Transverse colon (tissue), 4 donors: ENCODE measurements at places on chromosomes 11 and 22. TPM values are rescaled to one million over a fixed set of nuclear protein-coding genes. Genes with fewer than 3 reads are reported as not detected.

KRTAP5-1 gene
- total RNA-seq: not detected

DNA sequence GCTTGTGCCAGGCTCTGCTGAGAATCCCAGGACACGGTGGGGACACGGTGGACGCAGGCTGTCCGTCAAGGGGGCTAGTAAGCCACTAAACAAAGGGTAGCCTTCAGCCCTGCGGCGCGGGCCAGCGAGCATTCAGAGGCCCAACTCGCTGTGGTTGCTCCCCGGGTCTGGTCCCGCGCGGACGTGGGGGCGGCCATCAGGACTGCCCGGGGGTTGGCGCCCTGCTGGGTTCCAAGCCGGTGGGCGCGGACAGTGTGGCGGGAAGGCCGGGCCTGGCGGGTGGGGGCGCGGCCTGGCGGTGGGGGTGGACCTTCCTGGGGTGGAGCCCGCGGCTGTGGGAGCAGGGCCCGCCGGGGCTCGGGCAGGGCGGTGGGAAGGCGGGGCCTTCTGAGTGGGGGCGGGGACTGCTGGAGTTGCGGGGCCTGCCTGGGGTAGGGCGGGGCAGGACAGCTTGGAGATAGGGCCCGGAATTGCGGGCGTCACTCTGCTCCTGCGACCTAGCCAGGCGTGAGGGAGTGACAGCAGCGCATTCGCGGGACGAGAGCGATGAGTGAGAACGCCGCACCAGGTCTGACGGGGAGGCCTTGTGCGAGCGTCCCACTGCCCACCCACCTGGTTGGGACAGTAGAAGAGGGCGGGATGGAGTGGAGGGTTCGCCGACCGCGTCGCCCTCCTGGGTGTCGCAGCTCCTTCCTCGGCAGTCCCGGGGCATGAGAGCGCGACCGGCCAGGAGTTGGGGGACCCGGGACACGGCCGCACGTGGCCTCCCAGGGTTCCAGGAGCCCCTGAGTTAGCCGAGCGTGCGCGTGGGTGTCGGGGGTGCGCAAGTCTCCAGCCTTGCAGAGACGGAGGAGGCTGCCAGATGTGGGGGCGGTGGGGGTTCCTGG, at the start of gene SERHL2:
SERHL2 (plus strand) TSS at position 482 of the 887 bp plus-strand sequence; CDS start at position 547, 65 bp downstream.
- DNase-seq: peak; percentile 95

DNA sequence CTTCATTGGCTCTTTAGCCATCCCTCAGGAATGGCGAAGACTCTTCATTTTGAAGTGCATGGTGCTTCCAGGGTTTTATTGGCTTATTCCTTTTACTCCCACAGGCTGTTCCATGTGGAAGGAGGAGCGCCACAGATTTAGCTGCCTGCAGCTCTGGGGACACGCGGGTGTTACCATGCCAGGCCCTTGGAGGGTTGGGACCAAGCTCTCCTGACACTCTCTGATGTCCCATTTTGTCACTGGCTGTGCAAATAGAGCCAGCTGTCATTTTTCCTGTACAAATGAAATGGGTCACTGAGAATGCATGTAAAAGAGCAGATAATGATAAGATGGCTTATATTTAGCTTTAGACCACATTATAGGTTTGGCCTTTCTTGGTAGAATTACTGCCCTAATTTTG, 9.2 kb downstream of the THYN1 start:
- DNase-seq: no peak

DNA sequence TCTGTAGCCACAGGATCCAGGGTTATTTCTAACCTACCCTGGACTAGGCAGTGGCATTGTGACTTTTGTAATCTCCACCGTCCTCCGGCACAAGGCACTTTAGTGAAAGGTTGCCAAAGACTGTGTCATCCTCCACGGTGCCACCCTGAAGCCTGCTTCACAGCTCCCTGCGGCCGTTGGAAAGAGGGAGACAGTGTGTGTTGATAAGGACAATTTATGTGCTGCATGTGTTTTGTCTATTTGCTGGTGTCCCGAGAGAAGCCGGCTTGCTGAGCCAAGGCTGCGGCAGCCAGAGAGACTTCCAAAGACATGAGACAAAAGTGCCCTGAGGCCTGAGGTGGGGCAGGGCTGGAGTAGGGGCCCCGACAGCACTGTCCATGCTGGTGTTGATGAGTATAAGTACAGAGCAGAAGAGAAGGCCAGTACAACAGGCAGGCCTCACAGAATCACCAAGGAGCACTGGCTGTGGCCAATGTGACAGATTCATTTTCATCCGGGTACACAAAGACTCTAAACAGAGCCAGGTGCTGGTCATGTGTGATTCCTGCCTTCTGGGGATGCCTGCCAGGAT, 40.9 kb downstream of the GALNT18 start:
- DNase-seq: no peak

BAIAP2L2 gene
- 106 TPM for total RNA-seq

GRCh38 chr11:15057329-15057728, 16.1 kb upstream of the CALCB start:
- no peak for DNase-seq

- no peak for DNase-seq
Observed at GRCh38 chr11:19766810-19767209, 54.2 kb downstream of the NAV2 start.

DNA sequence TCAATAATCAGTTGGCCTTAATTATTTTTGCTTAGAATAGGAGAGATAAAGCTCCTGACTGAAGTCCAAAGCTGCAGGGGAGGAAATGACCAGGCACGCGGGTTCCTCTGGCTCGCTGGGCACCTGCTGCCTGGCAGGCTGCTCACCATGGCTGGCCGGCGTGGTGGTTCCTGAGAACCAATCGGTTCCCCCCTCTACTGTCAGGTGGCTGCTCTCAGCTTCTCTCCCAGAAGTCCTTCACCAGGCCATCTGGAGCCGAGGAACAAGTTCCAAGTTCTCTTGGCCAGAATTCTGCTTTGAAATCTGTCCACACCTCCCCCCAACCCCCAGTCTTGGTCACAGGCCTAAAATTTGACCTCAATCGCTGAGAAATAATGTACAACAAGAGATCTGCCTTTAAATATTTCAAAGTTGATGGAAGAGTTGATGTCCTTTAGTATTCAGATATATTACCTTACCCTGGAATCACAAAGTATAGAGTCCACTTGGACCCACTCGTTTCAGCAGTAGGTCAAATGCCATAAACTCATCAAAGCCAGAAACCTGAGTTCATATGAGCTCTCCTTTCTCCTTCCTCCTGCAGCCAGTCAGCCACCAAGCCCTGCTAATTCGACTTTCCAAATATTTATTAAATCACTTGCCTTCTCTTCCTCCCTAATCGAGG, 25.2 kb downstream of the EXPH5 start:
- DNase-seq: no peak

FXYD2 gene
- total RNA-seq: 0.64 TPM
